Activated naive CD4-positive, alpha-beta T cell treated with anti-CD3 and anti-CD28 coated beads, Interleukin-2, amount 50 U/mL, for 16 hours (primary cell): ENCODE measurements at places on chromosomes 1 and 21.

GRCh38 chr1:63980740-63981407 is 207.1 kb downstream of the ROR1 start:
- DNase-seq, result no peak

GRCh38 chr1:228393811-228394570 is 12.6 kb downstream of the TRIM11 start:
- no peak for DNase-seq

GRCh38 chr1:230730977-230731376 is 16.2 kb upstream of the CAPN9 start:
- DNase-seq, result no peak

DNA sequence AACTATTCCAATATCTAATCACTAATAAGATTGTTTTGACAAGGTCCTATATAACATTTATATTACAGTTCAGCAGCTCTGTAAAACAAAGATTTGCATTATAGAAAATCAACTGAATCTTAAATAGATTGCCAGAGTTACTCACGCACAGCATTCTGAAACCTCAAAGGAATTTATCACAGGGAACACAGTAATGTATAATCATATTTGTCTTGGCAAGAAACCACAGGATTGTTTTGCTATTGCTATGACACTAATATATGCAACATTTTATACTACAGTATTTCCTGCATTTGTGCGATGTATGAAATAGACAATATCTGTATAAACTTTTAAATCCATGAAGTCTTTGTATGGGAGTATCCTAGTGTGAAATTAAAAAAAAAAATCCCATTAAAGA is 101.4 kb downstream of the PLPPR5 start:
- DNase-seq, result no peak

- DNase-seq, result no peak
These were observed 162.9 kb upstream of the C1orf174 start for GRCh38 chr1:4062992-4063391.

DNA sequence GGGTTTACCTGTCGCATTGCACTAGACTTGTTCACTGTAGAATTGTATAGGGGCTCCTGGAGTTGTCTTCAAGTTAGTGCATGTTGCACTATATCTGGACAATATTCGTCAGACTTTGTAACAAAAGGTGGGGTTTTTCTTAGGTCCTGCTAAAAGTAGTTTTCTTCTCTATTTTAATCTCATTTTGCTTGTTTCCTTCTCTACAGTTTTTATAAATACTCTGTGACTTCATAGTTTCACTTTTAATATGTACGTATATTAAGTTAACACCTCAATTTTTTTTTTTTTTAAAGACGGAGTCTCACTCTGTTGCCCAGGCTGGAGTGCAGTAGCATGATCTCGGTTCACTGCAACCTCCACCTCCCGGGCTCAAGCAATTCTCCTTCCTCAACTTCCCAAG is 26.5 kb upstream of the MRPS6 start:
- DNase-seq, result no peak

- no peak for DNase-seq
These were observed 18.1 kb upstream of the IRF2BP2 start for GRCh38 chr1:234628089-234628488.

DNA sequence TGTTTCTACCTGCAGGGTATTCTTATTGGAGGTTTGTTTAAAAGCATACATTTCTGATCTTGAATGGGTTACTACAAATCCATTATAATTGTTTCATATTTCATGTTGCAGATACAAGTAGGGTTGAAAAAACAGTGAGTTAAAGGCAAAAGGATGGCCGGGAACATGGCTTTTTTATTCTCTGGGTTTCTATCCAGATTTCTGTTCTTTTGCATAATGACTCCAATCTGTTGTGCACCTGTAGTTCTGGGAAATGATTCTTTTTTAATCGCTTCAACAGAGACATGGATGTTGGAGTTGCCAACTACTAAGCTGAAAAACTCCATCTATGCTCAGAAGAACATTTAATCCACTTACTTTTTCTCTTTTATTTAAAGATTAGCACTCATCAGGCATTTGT is 2.7 kb upstream of the ADAMTS1 start:
- no peak for DNase-seq

DNA sequence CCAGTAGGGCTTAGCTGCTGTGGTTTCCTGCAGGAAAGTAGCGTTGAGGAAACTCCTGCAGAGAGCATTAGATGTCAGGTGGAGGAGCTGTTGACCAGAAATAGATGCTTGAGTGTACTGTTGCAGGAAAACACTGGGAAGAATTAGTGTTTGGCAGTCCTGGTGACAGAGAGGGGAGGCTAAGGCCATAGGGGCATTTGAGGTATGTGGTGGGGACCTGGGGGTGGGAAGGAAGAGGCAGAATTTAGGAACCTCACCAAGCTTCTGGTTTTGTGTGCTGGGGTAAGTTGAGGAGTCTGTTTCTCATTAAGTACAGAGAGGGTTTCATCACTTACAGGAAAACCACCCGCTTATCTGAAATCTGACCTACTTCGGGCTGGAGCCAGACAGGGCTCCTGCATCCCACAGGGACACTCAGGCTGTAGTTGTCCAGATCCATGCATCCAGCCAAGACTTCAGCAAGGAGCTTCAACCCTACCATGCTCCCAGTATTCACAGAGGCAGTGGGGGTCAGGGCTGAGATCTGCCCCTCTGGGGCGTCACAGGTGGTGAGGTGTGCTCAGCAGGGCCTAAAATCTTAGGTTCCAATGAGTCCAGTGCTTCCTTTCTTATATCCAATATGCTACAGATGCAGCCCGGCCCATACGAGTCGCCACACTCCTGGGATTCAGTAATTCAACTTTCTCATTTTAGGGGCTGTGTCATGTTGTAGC is 15.1 kb downstream of the SH2D2A start:
- DNase-seq, result no peak

- no peak for DNase-seq
These were observed 758 bp downstream of the DEPDC1 start for GRCh38 chr1:68495968-68496679.

GRCh38 chr1:10228528-10228927 is 18.2 kb downstream of the KIF1B start:
- DNase-seq, result no peak

DNA sequence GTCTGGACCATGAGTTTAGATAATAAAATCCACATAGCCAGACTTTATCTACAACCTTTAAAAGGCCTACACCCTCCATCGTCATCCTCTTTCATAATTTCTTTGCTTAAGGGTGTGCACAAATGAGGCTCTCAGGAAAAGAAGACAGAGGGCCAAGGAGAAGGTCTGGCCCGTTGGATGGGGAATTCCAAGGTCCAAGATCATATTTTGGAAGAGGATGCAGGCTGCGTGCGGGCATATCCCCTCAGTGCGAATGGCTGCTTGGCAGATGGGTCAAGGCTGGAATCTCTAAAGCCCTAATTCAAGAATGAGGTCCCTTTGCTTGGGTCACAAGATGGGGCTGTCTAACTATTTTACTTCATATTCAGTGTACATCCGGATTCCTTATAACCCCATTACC is 782.2 kb upstream of the NCAM2 start:
- no peak for DNase-seq

DNA sequence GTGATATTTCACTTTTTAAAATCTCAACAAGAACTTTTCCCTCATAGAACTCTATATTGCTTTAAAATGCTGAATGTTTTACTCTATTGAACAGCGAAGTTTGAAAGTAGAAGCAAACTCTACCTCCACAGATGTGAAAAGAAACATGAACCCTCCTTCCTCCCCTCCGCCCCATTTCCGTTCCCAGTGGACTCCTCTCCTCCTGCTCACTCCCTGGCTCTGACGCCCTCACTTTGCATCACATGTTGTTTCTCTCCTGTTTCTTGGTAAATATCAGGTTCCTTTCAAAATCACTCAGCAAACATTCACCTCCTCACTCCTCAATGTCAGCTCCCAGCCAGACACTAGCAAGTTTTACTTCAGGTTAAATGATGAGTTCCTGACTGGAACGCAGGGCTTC is 34.6 kb downstream of the KCNH1 start:
- no peak for DNase-seq

DNA sequence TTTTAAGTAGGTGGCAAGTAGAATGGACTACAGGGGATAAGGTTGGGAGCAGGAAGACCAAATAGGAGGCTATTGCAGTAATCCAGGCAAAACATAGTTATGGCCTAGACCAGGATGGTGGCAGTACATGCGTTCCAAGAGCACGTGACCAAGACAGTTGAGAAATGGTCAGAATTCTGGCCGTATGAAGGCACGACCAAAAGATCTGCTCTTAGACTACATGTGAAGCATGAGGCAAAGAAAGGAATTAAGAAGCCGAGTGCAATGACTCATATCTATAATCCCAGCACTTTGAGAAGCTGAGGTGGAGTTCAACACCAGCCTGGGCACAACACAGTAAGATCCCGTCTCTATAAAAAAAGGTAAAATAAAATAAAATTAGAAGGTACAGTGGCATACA is 71.3 kb downstream of the LUZP1 start:
- DNase-seq, result no peak

DNA sequence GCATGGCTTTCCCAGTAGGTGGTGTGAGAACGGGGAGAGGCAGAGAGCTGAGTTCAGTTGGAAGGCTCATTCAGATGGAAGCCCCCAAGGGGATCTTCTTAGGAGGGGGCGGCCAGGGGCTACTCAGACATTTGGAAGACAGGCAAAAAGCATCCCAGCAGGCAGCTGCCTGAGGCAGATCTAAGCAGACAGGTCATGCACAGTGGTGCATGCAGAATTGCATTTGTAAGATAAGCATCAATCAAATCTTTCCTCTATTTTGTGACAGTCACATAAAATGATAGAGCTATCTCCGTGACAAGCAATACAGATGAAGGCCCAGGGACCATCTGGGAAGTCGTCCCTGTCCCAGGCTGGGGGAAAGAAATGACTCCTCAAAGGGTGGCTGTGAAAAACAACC is 3.8 kb downstream of the RAB3B start:
- no peak for DNase-seq

DNA sequence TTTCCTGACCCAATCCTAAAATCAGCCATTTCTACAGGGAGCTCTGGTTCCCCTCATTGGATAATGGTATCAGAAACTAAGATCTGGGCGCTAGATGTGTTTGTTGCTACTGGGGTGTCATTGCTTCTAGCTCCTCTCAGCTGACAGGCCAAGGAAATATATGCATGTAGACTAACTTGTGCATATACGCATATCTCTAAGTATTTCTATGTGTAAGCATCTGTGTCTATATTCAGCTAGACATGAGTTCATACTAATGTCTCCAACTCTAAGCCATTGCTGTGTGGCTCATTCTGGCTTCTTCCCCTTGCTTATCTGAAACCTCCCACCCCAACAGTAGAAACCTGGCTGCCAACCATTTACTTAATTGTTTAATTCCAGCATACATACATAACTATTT is 130.3 kb upstream of the MAGI3 start:
- no peak for DNase-seq

DNA sequence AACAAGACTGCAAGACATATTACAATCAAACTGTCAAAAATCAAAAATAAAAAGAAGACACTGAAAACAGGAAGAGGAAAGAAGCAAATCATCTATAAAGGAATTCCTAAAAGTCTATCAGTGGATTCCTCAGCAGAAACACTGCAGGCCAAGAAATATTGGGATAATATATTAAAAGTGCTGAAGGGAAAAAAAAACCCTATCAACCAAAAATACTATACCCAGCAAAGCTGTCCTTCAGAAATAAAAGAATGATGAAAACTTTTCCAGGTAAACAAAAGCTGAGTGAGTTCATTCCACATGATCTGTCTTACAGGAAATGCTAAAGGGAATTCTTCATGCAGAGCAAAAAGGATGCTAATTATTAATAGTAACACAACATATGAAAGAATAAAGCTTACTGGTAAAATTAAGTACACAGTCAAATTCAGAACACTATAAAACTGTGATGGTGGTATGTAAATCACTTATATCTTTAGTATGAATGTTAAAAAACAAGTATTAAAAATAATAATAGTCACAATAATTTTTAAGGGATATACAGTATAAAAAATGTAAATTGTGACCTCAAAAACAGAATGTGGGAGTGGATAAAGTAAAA is 12.9 kb upstream of the ACP6 start:
- DNase-seq, result no peak

DNA sequence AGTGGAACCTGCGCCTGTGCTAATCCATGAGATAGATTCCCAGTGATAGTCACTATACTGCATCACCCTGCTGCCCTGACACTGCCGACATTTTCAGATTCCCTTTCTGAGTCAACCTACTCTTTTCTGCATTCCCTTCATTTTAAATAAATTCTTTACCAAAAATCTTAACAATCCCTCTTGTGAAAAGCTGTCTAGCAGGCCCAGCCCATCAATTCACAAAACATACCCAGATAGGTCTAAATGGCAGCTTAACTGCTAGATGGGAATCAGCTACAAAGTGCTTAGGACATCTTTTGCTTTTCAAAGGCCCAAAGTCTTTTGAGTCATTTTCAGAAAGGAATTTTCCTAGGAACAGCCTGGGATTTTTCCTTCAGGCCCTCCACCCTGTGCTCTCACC is 180.1 kb upstream of the PTBP2 start:
- DNase-seq, result no peak

DNA sequence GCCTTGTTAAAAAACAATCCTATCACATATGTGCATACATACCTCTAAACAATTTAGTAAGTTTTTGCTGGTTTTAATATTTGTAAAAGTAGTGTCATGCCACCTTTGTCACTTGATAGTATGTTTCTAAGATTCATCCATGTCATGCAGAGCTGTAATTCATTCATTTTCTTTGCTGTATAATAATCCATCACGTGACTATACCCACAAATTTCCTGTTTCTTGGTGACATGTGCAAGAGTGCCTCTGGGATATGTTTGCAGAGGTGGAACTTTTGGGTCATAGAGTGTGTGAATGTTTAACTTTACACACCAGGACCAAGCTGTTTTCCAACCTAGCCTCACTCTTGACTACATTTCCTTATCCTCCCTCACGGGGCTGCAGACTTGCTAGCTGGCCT is 62.9 kb downstream of the ZSCAN20 start:
- DNase-seq, result no peak

DNA sequence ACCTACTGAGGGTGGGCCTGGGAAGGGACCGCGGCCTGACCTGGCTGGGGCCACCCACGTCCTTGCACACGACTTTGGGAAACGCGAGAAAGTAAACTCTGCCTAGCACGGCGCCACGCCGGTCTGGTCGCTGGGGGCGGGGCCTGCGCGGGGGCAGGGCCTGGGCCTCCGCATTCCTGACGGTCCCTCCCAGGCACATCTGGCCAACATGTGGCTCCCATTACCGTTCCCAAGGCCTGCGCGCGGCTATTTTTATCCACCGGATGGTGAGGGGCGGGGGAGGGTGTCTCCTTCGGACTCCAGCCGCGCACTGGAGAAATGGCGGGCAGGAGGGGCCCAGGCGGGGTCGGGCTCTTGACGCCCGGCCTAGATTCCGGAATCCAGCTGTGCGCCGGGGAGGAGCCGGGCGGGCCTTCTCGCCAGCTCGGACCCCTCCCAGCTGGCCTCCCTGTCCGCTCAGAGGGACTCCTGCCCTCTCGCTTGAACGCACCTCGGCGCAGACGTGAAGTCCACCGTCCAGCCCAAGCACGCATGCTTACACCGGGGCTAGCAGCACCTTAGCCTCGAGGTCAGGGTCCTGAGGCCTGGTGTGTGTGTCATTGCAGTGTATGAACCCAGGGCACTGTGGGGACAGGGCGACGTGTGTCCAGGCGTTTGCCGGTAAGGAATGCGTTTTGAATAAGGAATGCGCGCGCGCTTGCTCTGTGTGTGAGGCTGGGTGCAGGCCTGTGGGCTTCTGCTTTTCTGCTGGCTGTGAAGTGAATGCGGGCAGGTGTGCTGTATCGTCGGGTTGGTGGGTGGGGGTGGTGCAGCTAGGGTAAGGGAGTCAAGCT is 2.1 kb downstream of the EVA1B start:
- DNase-seq, result peak; percentile 46
